H4 (cell line): ENCODE measurements at places on chromosomes 11 and 22. TPM values are rescaled to one million over a fixed set of nuclear protein-coding genes. Genes with fewer than 3 reads are reported as not detected.

DNA sequence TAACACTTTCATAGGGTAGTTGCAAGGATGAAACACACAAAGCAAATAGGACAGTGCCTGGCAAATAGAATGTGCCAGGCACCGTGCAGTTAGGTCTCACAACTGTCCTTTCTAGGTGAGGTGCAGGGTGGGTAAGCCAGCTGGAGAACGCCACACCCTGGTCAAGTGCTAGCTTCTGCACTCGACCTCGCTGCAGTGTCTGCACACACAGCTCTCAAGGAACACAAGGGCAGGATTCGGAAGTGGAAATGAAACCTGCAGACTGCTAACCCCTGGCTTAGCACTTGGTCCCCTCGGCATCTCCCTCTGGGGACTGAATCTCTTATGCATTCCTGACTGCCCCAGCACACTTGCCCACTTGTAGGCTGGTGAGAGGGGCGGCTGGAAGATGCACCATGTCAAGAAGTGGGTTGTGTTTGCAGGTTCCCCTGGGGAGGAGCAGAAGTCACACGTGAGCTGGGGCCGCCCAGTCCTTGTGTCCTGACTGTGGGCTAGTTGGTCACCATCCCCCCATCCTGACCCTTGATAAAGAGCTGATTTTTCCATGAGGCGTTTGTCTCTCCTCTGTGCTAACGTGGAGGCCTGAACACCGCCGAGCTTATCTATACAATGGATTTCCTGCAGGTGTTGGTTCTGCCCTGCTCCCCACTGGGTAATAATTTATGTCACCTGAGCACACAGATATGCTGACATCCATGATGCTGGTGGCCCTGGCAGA, 89.0 kb downstream of the MICAL2 start:
- no peak for DNase-seq

DNA sequence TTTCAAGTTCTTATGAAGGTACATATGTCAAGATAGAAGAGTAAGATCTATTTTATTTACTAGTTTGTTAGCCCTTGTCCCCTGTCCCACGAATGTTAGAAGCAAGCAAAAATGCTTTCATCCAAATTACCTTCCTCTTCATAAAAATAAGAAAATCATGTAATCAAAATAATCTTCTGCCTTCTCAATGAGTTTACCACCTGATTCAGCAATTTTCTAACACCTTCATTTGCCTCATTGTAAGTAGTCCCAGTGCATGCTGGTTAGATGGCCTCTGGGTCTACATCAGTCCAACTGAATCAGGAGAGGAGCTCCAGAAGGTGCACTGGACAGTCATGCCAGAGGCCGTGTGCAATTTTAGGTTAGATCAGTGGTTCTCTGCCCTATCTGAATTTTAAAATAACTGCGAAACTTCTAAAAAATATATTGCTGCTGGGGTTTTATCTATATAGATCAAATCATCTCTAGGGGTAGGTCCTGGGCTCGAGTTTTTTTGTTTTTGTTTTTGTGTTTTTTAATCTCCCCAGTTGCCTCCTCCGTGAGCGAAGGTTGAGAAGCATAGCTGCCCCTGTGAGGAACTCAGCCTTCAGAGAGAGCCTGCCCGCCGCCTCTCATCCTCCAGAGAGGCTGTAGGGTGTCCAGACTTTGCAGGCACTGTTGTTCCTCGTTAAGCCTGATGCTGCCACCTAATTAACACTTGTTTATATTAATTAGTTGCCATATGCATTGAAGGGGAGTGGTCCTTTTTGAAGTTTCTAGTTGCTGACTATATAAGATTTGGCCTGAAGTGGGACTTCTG, 32.2 kb downstream of the C22orf31 start:
- no peak for DNase-seq

GRCh38 chr11:61162092-61162941, 1.1 kb upstream of the VPS37C start:
- no peak for DNase-seq

DNA sequence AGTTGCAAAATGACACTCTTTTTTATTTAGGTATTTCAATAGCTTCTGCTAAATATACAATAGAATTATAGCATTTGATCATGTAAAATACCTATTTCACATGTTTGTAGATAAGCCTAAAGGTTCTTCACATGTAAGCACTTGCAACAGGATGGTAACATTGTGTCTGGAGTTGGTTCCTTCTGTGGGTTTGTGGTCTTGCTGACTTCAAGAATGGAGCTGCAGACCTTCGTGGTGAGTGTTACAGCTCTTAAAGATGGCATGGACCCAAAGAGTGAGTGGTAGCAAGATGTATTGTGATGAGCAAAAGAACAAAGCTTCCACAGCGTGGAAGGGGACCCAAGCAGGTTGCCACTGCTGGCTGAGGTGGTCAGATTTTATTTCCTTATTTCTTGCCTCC, 246.4 kb upstream of the PDGFD start:
- no peak for DNase-seq

- no peak for DNase-seq
These were observed 274.3 kb downstream of the DDX10 start for GRCh38 chr11:108939135-108939534.

DNA sequence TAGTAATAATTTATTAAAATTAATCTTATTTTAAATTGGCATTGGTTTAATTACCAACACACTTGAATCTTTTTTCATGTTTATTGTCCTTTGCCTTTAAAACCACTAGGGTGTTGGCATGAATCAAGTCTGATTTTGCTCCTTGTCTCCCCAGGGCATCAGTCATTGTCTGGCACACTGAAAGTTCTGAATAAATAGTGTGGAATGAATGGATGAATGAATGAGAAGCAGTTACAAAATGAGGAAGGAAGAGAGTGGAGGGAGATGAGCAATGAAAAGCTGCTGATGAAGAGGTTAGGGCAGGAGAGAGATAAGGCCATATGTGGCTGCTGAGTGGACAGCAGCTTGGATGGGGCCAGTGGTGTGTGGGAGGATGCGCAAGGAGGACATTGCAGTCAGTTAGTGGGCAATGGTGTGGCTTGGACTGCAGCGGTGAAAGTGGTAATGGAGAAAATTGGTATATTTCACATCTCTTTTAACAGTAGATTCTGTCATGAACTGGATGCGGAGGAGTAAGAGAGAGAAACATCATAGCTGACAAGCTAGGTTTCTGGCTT, 132.0 kb downstream of the SPON1 start:
- DNase-seq, result no peak

Gene OR5D16
- total RNA-seq, result not detected in 2 replicates

Gene C11orf52
- not detected in 2 replicates for total RNA-seq

Gene KCNJ11
- total RNA-seq, result 0.12 TPM in 1 of 2 replicates, not detected in the other

Gene UPK3A
- not detected in 2 replicates for total RNA-seq

Gene F2
- 0.23 TPM in 1 of 2 replicates, not detected in the other for total RNA-seq

Gene ENTHD1
- not detected in 2 replicates for total RNA-seq
